HEK293T (cell line): ENCODE measurements at places on chromosomes 4 and X.

DNA sequence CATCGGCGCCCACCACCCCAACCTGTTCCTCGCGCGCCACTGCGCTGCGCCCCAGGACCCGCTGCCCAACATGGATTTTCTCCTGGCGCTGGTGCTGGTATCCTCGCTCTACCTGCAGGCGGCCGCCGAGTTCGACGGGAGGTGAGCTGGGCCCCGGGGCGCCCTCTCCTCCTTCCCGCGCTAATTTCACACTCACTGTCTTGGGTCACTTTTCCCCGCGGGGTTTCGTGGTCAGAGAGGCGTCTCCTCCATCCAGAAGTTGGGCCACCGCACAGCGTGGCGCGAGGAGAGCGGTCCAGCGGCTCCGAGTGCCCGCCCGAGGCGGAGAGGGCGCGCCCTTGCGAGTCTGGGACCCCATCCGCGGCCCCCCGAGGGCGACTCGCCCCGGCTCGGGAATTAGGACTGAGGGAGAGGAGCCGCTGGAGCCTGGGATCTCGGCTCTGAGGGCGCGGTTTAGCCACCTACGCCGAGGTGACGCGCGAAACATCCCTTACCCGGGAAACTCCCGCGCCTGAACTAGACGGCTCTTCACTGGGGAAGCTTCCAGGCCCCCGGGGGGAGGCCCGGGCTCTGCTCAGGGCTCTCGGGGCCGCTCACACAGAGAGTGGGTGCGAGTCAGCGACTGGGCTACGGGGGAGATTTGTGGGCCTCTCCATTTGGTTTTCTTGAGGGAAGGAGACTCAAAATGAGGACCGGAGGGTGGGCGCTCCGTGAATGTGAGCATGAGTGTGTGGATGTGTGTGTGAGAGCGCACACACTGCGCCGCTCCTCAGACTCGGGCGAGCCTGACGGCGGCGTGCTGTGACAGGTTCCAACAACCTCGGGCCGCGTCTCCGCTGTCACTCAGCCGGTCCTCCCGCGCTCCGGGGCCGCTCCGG, 551 bp downstream of the NPNT start:
- DNase-seq = peak; percentile 37

DNA sequence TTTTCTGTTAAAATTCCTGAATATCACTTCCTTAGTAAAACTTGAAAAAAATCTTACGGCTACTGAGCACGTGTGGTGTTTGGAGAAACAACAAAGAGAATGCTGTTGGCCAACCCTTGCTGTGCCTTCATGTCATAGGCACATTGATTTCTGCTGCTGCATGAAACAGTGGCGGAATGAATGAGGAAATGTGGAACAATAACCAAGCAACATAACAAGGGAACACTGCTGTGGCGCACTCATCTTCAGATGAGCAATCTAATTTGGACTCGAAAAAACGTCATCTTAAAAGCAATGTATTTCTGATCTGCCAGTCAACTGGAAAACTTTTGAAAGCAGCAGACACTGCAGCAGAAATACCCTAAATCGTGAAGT, 51.4 kb downstream of the PROM1 start:
- DNase-seq = no peak

GRCh38 chr4:3299122-3299975, 6.5 kb downstream of the RGS12 start:
- no peak for DNase-seq

- DNase-seq = no peak
These were observed 372.4 kb upstream of the RPS6KA3 start for GRCh38 chrX:20639115-20639514.

- no peak for DNase-seq
These were observed 121.1 kb downstream of the SPATA18 start for GRCh38 chr4:52172166-52172565.

GRCh38 chr4:53693909-53694308, 102.6 kb upstream of the LNX1 start:
- no peak for DNase-seq

DNA sequence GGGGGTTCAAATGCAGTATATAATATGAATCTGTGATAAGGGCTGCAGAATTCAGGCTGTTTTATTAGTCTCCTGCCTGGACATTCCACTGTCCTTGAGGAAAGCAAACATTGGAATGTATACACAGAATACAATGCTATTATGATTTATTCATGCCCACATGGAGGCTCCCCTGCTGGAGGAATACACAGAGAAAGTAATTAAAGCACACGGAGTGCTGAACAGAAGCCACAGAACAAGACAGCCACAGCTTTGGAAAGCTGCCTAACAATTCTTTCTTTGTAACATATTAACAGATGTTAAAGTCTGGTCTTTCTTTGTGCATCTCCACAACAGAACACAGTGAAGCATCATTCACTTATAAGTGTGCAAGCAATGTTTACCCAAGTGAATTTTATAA, 155.8 kb downstream of the ARAP2 start:
- DNase-seq = no peak

GRCh38 chr4:153079857-153080391, 124.3 kb upstream of the TRIM2 start:
- no peak for DNase-seq

- no peak for DNase-seq
These were observed 19.9 kb upstream of the PPP3CA start for GRCh38 chr4:101367201-101367600.

DNA sequence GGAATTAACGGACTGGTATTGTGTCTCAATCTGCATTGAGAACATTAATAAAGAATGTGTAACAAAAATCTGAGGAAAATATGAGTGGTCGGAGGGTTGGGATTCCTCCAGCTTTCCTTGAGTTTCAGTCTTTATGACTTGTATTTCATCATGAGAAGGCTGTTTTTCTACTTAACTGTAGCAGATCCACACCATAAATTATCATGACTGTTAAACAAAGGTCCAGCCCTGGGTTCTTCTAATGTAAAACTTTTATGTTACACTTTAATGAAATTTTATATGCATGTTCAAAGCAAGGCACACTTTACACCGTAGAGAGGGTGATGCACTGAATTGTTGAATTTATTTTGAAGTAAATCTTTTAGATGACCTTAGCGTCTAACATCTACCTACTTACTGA, 7.0 kb downstream of the AFF2 start:
- no peak for DNase-seq

GRCh38 chr4:16165931-16166330, 60.3 kb downstream of the TAPT1 start:
- no peak for DNase-seq

- no peak for DNase-seq
These were observed 14.4 kb downstream of the PPEF1 start for GRCh38 chrX:18721683-18722499.

DNA sequence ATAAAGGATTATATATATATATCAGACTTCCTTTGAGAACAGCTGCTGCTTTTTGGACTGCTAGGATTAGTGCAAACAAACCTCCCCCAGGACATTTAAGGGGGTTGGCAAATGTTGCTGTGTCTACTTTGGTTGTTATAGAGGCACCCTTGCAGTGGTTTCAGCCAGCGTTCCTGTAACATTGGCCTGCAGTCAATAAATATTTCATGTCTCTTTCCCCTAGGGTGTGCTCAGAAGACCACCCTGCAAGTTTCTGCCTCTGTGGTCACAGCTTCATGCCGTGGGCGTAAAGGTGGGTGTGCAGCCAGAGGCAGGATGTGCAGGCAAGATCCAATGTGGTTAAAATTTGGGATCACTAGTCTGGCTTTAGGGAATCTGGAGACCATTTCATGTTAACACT, 28.9 kb downstream of the FGF5 start:
- no peak for DNase-seq

DNA sequence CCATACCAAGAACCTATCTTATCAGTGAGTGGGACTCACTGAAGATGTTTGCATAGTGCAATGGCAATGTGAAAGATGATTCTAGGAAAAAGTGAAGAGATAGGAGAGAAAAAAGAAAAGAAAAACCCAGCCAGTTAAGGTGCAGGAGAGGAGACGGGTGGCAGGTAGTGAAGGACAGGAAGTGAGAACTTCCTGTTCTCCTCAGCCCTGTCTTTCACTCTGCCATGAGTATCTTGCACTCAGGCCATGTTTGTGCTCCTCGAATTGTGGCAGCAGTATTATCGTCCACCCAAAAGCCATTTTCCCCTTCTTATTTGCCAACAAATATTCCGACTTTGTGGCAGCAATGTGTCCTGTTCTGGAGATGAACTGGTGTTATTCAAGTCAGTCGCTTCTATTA, 8.6 kb upstream of the ENPEP start:
- no peak for DNase-seq

DNA sequence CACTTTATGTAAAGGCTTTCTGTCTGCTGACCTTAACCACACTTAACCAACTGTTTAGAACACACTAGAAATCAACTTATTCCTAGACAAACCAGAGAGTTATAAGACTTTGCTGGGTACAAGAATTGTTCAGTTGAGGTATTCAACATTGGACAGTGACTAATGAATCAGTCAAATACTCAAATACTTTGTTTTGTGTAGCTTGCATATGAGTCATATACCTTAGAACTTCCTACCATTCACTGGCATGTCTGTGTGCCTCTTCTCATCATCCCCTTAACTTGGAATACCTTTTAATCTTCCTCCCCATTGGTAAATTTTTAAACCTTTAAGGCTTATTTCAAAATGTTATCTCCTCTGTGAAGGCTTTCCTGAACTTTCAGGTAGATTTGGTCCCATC, 708.8 kb upstream of the GRIA3 start:
- no peak for DNase-seq
